ENCODE measurements at places on chromosomes 3 and 15.

- peak; percentile 78 for DNase-seq
Observed at GRCh38 chr15:68256675-68257450, 20.7 kb upstream of the FEM1B start.

- no peak for DNase-seq
Observed at GRCh38 chr3:190308154-190308553, 14.1 kb downstream of the CLDN1 start.

DNA sequence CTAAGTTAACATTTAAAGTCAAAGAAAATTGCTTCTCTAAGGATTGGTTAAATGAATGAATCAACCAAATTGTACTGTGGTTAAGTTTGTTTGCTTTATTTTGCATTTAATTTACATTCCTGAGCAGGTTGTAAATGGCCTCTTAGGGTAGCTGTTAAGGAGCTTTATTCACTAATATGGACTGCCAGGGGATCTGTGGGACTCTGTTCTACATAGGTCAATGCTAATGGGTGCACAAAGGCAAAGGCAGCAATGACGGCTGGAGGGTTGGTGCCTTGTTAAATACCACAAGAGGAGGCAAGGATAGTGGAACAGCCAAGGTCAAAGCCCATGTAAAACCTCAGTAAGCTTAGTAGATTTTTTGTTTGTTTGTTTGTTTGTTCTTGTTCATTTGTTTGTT, 89.3 kb upstream of the P2RY1 start:
- no peak for DNase-seq

- DNase-seq, result no peak
Observed at GRCh38 chr15:70687482-70687881, 75.9 kb downstream of the UACA start.

- no peak for DNase-seq
Observed at GRCh38 chr3:163891771-163892170, 1186.5 kb downstream of the SI start.
